ENCODE measurements at places on chromosomes 12 and 14.
A peak's percentile ranks its signal among the peaks of the same experiment; 100 is the strongest.

DNA sequence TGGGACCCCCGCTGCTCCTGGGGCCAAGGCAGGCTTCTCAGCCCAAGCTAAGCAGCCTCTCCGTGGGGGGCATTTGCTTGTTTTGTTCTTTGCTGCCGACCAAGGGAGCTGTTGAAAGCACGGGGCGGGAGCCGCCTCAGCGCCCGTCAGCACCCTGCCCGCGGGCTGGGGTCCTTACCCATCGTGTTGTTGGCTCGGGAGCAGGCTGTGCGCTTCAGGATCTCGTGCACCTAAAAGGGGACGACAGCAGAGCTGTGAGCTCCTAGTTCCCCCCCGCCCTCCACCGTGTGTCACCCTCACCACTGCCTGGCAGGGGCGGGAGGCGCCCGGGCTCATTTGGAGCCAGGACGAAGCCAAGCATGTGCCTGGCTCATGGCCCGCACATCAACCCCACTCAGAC is 117.5 kb downstream of the ANO2 start:
- DNase-seq, result no peak

DNA sequence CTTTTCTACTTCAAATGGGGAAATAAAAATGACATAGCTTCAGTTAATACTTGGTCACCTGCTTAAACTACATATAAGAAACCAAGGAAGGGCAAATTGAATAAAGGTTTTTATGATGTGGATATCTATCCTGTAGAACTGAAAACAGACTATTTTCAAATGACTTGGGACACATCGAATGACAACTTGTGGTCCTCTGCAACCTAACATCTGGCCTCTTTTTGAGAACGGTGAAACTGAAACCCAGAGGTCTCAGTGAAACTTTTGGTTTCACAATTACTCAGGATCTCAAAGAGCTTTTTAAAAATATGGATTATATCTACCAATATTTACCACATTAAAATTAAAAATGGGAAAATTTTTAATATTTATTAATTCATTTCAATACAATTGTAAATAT is 65.2 kb downstream of the PPP2R5E start:
- no peak for DNase-seq

GRCh38 chr12:127235761-127236160 is 1031.2 kb upstream of the TMEM132C start:
- no peak for DNase-seq

DNA sequence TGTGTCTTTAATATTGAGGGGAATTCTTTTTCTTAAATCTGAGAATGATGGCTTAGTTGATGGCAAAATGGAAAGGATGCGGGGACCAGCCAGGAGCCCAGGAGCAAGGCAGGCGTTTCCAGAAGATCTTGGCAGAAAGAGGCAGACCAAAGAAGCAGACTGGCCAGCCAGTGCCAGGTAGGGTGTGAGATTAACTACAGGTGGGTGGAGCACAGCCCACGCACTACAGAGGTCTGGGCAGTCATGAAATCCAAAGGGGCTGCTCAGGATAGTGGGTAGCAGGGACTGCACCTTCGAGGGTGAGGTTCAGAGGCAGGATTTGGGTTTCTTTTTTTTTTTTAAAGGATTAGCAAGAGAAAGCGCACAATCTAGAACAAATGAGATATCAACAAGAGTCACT is 17.7 kb upstream of the PCNX1 start:
- no peak for DNase-seq

DNA sequence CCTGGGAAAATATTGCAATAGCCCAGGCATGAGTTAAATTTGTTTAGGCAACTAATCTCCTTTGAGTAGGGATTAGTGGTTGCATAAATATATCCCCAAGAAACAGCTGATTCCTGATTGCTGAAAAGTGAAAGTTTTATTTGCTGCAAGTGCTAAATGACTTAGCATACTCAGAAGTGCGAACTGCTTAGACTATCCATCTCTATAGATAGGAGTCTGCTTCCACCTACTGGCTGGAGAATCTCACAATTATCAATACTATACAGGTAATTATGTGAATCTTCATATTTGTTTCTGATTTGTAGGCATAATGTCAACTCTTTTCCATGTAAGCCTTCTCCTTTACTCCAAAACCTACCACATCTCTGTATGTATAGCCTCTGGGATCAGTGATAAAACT is 12.0 kb upstream of the SLCO1B3 start:
- no peak for DNase-seq

GRCh38 chr14:22660654-22661053 is 16.5 kb upstream of the OR6J1 start:
- no peak for DNase-seq

- DNase-seq, result no peak
Measured at GRCh38 chr12:68097386-68097785, 62.2 kb downstream of the IFNG start.

DNA sequence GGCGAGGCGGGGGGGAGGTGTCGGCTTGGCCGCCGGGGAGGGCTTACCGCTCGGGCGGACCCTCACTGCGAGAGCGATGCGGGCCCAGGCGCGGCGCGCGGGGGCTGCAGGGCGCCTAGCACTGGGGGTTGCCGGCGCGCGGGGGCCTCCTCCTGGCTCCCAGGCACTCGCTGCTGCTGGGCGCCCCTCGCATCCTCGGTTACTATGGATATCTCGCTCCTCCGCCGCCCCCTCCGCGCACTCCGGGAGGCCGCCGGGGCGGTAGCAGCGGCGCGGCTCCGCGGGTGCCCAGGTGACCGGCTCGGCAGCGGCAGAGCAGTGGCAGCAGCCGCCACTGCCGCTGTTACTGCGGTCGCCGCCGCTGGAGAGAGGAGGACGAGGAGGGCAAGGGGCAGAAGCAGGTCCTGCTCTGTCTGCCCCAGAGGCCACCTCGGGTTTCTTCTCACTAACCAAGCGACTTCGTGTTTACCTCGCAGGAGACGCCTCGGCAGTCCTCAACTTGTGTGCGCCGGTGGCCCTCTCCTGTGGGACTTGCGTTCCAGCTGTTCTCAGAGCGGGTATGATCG is 250.1 kb downstream of the APAF1 start:
- no peak for DNase-seq

GRCh38 chr14:88986146-88986841 is 161.8 kb downstream of the TTC8 start:
- DNase-seq, result no peak

DNA sequence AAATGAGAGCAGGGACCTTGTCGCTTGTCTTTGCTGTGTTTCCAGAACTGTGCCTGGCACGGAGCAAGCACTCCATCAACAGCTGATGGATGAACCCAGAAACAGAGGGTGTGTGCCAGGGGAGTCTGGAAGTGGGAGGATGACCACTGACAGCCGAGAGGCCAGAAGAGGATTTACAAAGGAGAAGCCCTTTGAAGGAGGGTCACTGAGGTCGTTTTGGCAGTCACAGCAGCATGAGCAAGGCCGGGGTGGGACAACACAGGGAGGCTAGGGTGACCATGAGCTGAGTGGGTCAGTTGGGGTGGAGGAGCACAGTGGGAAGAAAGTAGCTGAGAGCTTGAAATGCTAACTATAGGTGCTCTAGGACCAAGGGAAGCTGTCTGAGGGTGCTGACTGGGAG is 199.6 kb downstream of the NTF3 start:
- DNase-seq, result no peak

DNA sequence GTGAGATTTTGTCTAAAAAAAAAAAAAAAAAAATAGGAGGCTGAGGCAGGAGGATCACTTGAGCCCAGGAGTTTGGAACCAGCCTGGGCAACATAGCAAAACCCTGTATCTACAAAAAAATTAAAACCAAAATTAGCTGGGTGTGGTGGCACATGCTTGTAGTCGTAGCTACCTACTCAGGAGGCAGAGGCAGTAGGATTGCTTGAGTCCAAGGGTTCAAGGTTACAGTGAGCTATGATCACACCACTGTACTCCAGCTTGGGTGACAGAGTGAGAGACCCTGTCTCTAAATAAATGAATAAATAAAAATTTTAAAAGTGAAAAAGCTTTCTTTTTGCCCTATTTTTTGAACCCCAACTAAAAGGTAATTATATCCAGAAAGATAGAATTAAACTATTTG is 113.6 kb downstream of the PEBP1 start:
- DNase-seq, result no peak

DNA sequence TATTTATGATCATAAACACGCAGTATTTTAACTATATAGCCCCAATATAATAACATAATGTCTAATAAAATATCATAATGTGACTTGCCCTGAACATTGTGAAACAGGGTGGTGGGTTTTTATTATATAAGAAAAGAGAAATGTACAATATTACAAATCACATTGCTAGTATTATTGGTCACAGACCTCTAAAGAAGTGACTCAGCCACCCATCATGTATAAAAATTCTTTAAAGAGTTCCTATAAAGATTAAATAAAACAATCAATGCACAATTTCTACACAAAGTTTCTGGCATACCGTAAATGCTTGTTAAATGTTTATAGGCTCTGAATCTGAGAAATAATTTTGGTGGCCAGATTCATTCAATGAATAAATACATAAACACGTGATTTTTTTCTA is 28.9 kb downstream of the ABCC9 start:
- no peak for DNase-seq

- DNase-seq, result no peak
Measured at GRCh38 chr12:18470251-18470650, 208.9 kb downstream of the PIK3C2G start.

GRCh38 chr12:51334764-51335163 is 10.8 kb upstream of the BIN2 start:
- no peak for DNase-seq

DNA sequence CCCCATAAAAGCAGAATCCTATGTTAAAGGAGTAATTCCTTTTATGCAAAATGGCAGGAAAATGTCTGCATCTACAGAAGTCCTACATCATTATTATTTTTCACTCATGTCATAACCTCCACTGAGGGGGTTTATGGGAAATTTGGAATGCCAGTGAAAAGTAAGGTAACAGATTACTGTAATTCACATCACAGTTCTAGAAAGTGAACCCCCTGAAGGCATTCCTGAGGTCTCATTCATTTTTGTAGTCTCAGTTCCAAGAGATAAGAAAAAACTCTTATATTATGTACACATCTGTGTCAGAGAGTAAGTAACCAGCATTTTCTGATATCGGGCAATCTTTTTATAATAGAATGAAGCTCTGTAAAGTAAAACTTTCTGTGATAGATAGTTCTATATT is 28.8 kb upstream of the BCAT1 start:
- DNase-seq, result no peak

DNA sequence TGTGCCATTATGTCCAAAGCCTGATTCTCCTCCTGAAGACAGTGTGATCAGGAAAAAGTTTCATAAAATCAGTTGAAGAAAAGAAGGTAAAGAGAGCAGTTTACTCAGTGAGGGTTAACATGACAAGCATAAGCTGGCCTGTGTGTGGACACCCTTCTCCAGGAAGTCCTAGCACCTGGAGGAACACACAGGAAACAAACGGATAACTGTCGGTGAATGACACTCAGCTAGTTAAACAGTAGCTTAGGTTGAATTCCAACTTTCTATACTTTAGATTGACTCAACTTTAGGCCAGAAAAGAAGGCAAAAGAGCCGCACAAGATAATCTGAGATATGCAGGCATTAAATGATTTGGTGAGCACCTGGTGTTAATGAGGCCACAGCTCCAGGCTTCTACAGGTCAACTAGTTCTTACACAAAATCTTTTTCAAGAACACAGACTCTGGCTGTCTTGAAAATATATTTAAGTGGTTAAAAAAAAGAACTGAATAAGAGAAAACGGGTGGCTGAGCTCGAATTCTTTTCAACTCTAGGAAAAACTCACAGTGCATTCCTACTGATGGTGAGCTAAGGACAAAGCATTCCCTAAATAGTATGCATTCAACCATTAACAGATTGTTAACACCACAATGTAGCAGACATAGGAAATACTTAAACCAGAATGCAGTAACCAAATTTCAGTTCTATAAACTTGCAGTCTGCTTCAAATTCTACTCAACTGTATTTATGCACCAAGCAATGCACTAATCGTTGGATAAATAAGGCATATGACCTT is 56.9 kb upstream of the TSPAN8 start:
- DNase-seq, result peak; percentile 5

DNA sequence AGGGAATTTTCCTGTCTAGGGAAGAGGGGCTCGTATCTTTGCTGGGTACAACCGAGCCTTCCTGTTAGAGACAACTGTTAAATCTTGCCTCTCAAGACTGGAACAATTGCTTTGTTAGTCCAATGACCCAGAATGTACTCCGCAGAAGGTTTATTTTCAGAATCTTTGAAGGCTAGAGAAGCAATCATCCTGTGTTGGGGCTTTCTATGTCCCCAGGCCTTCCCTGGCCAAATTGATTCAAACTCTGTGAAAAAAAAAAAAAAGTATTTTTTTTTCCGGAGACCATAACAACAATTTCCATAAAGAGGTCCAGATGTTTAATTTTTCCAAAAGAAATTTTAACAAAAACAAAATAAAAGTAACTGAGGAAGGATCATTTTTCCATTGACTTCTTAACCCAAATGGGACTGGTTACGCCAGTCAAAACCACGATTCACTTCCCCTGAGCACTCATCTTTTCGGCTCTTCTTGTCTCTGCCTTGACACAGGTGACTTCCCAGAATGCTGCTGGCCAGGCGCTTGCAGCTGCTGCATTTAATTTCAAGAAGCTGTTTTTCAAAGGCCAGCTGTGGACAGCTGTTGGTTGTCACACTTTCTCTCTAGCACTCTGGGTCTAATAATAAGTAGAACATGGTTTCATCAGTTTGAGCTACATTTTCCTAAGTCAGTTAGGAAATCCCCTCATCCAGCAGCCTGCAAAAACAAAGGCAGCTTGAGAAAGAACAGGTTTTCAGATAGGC is 81.6 kb upstream of the MANSC4 start:
- DNase-seq, result no peak

DNA sequence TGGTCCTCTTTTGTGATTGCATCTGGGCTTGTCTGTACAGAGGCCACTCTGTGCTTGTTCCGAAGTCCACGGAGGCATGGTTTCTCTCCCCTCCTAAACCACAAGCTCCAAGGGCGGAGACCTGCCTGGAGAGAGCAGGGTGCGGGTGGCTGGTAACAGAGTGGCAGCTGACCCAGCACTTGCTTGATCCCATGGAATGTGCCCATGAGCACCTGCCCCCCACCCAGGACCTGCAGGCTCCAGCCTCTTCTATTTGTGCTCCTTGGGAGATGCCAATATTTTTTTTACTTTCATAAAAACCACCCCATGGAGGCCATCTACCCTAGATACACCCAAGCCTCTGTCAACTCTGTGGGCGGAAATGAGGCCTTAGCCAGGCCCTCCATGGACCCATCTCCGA is 104.7 kb downstream of the PRMT8 start:
- no peak for DNase-seq

DNA sequence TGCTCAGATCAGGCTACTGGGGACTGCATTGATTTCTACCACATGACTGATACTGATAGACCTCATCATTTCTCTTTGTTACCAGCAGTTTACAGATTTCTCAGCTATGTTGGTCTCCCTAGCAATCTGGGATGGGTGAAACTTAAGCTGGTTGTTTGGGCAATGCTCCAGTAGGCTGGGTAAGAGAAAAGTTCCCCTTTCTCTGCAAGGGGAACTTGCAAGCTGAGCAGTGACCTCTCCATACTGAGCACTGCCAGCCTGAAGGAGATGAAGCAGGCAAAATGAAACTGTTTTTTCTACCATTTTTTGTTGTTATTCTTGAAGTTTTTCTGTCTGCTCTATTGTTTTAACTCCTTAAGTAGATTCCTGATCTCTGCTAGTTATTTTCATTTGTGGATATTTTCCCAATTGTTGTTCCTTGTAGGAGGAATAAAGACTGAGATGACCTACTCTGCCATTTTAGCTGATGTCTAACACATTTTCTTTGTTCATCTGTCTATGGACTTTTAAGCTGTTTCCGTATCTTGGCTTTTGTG is 1.3 kb upstream of the OR4M1 start:
- no peak for DNase-seq
